Foreskin keratinocyte (primary cell): ENCODE measurements at places on chromosomes 1 and 21. TPM values are rescaled to one million over a fixed set of nuclear protein-coding genes. Genes with fewer than 3 reads are reported as not detected.

The SLC45A3 gene
- 5.1 TPM in 2 replicates for total RNA-seq

- DNase-seq, result no peak
These were observed 1.4 kb downstream of the NID1 start for GRCh38 chr1:236063551-236063918.

DNA sequence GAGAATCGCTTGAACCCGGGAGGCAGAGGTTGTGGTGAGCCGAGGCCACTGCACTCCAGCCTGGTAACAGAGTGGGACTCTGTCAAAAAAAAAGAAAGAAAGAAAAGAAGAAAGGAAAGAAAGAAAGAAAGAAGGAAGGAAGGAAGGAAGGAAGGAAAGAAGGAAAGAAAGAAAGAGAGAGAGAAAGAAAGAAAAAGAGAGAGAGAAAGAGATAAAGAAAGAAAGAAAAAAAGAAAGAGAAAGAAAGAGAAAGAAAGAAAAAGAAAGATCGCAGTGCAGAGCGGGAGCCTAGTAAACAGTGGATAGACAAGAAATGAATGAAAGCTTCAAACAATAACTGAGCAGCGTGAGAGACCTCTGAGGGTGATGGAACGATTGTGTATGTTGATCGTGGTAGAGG lies 20.6 kb upstream of the GRHL3 start:
- DNase-seq, result no peak

DNA sequence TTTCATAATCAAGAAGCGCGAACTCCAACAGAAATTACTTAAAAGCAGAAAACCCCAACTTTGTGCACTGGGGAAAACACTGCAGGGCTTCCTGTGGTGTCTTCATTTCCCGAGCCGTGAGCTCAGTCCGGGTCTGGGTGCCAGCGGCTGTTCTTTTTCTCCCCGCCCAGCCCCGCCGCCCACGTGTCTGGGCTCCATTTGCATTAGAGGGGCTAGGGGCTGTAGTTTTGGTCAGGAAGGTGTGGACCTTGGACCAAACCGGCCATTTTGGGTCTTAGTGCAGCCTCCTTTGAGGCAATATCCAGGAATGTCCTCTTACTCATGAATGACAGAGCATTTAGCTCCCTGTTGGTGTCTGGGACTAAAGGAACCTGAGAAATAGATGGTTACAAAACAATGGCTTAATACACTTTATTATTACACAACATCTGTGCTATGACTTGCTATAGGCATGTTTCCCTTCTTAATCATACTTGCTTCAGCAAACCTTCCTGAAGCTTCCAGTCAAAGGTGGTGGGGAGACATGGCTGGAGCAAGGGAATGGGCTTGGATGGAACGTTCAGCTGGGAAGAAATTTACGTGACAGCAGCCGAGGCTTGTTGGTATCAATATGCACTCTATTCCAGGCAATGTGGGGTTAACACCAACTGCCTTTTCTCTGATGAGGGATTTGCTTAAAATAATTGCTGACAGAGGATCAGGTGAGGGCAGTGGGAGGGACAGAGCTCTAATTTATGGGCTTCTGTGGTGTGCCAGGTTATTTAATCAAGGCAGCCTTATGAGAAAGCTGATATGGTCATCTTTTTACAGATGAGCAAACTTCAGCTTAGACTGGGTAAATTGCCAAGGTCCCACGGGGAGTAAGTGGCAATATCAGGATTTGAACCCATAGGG lies 1.1 kb downstream of the AGTRAP start:
- DNase-seq, result peak; percentile 93

DNA sequence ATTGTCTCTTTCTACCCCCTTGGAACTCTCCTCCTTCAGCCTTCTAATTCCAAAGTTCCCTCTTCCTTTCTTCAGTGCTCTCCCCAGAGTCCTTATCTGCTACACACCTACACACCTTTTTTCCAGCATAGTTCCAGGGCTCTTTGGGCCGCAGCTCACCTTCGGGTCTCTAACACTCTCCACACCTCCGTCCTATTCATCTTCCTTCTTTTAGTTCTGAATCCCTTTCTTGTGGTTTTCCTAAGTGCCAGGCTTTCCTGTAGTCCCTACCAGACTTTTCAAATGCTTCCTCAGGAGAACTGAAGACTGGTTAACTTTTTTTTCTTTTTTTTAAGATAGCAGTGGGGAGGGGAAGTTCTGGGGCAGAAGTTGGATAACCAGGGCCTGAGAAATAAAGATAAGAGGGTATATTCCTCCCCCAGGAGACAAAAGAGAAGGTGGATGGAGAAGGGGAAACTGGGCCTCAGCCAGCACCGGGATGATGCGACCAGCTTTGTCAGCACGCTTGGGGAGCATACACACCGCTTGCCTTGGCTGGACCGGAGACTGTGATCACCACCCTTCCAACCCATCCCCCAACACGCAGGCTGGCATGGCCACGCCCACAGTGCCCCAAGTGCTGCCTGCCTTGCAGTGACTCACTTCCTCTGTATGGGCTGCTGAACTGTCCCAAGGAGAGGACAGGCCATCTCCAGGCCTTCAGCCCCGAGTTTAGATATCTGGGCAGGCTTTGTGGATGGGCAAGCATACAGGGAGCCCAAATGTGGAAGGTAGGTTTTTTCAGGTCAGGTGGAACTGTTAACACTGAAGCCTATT lies 2.5 kb upstream of the CERS2 start:
- DNase-seq, result peak; percentile 56

- peak; percentile 63 for DNase-seq
These were observed 618 bp downstream of the HNRNPR start for GRCh38 chr1:23343221-23344110.

GRCh38 chr1:167463875-167464575 lies 54.3 kb downstream of the CD247 start:
- no peak for DNase-seq

- DNase-seq, result no peak
These were observed 128.0 kb downstream of the ADAMTS1 start for GRCh38 chr21:26717146-26717739.

DNA sequence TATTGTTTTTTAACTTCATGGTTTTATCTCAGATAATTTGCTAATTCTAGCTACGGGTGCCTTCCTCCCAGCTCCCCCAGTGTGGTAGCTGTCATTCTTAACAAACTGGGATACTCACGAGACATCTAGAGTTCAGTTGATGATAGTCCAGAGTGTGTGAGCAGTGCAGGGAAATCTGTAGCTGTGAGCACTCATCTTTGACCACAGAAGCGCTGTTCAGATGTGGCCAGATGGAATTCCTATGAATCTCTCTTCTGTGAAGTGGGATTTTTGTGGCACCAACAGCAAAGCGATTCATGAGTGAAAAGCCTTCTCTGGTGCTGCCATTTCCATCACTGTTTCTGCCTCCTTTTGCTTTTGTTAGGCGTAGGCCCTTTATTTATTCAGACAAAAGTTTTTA lies 125.1 kb downstream of the NFIA start:
- DNase-seq, result no peak

GRCh38 chr1:7389201-7389905 lies 381.7 kb upstream of the VAMP3 start:
- DNase-seq, result no peak

The UBXN10 gene
- 0.07 and 0.10 TPM in 2 replicates for total RNA-seq

- DNase-seq, result no peak
These were observed 21.4 kb downstream of the STUM start for GRCh38 chr1:226569879-226570547.

DNA sequence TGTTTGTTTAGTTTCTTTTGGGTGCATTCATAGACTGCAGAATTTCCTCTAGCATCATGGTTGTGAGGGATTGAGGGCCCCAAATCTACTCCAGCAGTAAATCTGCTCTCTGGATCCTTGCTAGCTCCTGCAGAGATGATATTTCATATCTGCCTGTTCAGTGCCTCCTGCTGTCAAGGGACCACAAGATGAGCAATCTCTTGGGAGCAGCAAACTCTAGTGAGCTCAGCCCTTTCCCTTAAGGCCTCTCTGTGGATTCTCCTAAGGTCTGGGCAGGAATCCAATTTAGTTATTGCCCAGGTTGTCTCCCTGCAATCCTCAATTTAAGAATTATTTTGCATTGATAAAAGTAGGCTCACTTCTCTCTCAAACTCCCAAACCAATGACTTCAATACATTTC lies 76.9 kb downstream of the RGS18 start:
- no peak for DNase-seq

The CCDC190 gene
- total RNA-seq, result not detected in 2 replicates

- peak; percentile 91 for DNase-seq
These were observed 200.1 kb upstream of the CAMK1G start for GRCh38 chr1:209383422-209383821.

The PDZK1IP1 gene
- 0.46 and 0.65 TPM in 2 replicates for total RNA-seq

The LDLRAD2 gene
- 0.03 TPM in 1 of 2 replicates, not detected in the other for total RNA-seq

- no peak for DNase-seq
These were observed 2.2 kb downstream of the TENT5B start for GRCh38 chr1:27010226-27010994.

The KIF17 gene
- 1.5 and 1.8 TPM in 2 replicates for total RNA-seq

DNA sequence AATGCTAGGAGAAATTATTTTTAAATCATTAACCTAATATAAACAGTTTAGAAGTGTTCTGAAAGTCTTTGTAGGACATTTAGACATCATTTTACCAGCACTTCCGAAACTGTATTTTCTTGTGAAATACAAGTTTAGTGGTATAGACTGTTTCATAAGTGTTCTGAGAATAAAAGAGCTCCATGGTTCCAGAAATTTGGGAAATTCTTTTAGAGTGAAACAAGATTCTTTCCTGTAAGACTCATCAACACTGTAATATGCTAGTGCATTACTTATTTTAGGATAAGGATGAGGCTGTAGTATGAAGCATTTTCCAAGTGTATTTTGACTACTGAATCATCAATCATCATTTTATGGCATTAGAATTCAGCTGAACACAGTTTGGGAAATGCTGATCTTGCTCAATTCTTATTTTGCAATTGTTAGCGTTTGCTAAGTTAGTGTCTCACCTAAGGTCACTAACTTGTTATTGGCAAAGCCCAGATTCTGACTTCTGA lies 73.4 kb downstream of the CEP350 start:
- peak; percentile 70 for DNase-seq

The LRRC53 gene
- not detected in 2 replicates for total RNA-seq

- no peak for DNase-seq
These were observed 8.4 kb downstream of the MAP7D1 start for GRCh38 chr1:36164361-36164760.

GRCh38 chr1:108669679-108670078 lies 8.8 kb upstream of the HENMT1 start:
- no peak for DNase-seq

The TLR5 gene
- total RNA-seq, result 0.32 and 1.1 TPM in 2 replicates

GRCh38 chr1:10292188-10292587 lies 81.8 kb downstream of the KIF1B start:
- DNase-seq, result no peak

DNA sequence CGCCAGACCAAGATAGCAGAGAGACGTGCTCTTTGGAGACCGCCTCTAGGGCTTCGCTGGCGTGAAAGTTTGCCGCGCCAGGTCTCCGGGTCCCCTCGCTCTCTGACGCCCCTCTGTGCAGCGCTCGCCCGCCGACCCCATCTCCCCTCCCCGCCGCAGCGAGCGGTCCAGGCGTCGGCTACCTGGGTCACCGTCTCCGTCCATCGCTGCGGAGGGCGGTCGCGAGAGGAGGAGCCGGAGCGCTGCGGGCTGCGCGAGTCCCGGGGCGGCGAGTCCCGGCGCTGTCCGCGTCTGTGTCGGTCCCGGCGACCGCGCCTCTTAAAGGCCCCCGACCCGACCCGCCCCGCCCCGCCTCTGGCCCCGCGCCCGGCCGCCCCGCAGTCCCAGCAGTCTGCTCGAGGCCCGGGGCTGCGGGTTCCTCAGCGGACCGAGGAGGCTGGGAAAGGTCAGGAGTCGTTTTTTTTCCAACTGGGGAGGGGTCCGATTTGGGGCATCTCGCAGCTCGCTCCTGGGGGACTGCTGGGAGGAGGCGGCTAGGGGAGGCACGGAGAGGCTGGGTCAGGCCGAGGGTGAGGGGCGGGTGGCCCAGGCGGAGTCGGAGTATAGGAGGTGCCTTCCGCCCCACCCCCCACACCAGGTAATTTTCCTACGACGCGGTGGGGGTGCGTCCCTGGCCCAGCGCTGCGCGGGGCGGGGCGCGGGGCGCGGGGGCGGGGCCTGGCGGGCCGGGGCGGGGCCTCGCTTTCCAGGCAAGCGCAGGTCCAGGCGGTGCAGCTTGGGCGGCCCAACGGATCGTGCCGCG lies at the start of the genes FBXO2 and FBXO44:
Gene FBXO2, minus strand, starts transcription at position 293 of the 802 bp plus-strand sequence. Its CDS starts 89 bp downstream, at position 204.
Gene FBXO44, plus strand, starts transcription at position 741 of the 802 bp plus-strand sequence. CDS start 959 bp downstream, outside the sequence.
- peak; percentile 69 for DNase-seq

The NTMT2 gene
- not detected in 2 replicates for total RNA-seq

DNA sequence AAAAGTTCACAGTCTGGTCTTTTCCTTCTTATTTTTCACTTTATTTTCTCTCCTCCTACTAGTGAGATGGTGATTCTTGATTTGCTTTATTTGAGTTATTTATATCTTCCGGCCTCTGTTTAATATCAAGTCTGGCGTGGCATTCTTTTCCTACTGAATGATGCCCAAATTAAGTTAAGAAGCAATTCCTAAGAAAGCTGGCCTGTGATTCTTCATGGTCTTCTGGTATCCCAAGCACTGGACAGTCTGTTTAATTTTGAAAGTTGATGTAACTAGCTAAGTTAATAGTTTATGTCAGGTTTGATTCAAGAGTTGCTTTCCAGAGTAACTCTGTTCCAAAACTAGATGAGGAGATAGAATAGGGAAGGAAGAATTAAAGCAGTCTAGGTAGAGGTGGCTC lies 9.2 kb upstream of the ENAH start:
- no peak for DNase-seq

The NME7 gene
- total RNA-seq, result 37.6 and 38.2 TPM in 2 replicates

DNA sequence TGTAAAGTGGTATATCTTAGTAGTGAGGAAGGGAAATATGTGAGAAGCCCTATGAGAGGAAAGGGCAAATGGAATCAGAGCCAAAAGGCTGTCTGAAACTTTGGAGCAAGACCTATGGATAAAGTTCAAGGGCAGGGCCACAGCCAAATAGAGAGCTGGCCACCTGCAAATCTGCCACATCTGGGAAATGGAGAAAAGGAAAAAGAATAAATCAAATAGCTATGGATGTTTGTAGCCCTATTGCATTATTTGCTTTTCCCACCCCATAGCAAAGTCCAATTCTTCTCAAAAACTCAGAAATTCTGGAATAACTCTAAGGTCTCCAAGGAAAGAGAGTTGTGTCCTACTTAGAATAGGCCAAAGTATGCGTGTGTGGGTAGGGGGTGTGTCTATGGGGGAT lies 4.0 kb upstream of the HLX start:
- no peak for DNase-seq

- DNase-seq, result no peak
These were observed 60.5 kb downstream of the ESRRG start for GRCh38 chr1:216662681-216663080.

DNA sequence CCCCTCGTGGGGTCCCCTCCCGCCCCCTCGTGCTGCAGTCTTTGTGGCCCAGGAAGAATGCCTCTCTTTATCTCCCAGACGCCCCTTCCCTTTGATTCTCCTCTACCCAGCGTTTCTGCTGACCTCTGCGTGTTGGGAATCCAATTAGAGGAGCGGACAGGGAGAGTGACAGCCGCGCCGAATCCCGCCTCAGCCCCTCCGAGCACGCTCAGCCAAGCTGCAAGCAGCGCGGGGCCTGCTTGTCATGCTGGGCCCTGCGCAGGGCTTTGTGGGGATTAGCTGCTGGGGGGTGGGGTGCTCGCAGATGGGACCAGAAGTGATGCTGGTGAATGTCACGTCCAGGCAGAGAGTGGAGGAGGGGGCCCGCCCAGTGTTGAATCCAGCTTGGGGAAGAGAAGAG lies 91.1 kb downstream of the EPHB2 start:
- DNase-seq, result no peak

The CCDC17 gene
- 0.46 and 0.48 TPM in 2 replicates for total RNA-seq

The ASTN1 gene
- total RNA-seq, result under 0.01 and 0.03 TPM in 2 replicates

The NPHS2 gene
- not detected in 2 replicates for total RNA-seq
